Stimulated activated CD8-positive, alpha-beta memory T cell treated with anti-CD3 and anti-CD28 coated beads, Interleukin-7, amount 100 ng/mL, for 24 hours (primary cell): ENCODE measurements at places on chromosomes 13 and 19.

GRCh38 chr13:99868767-99869166 lies 102.8 kb downstream of the ZIC5 start:
- no peak for DNase-seq

- DNase-seq, result no peak
These were observed 1.9 kb downstream of the NAPA start for GRCh38 chr19:47512948-47513319.

GRCh38 chr13:28704919-28705318 lies 13.9 kb downstream of the SLC46A3 start:
- no peak for DNase-seq

GRCh38 chr19:33879818-33880575 lies 83.3 kb downstream of the KCTD15 start:
- DNase-seq, result no peak

- no peak for DNase-seq
These were observed 25.6 kb downstream of the UBXN6 start for GRCh38 chr19:4431808-4432674.

DNA sequence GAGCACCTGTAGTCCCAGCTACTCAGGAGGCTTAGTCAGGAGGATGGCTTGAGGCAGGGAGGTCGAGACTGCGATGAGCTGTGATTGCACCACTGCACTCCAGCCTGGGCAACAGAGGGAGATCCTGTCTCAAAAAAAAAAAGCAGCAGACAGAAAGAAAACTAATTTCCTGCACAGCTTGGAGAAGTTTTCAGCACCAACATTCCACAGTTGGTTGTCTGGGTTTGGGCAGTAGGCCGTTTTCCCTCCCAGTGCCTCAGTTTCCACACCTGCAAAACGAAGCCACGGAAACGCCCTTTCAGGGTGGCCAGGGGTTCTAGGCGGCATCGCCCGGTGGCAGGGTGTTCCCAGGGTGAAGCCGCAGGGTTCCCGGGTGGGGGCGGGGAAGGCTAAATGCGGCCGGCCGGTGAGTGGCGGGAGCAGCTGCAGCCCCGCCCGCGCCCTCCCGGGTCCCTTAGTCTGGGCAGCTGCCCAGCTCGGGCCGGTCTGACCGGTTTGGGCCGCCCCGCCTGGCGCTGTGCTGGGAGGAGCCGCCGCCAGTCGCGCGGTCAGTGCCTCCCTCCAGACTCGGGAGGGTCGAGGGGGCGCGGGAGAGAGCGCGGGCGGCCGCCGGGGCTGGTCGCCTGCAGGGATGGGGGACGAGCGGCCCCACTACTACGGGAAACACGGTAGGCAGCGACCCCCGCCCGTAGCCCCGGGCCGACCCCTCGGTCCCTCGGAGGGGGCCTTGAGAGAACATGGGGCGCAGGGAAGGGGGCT lies at the start of gene SLC44A2:
Gene SLC44A2, plus strand, starts transcription at position 551 of the 759 bp plus-strand sequence. Its CDS starts 81 bp downstream, at position 632.
- DNase-seq, result no peak

DNA sequence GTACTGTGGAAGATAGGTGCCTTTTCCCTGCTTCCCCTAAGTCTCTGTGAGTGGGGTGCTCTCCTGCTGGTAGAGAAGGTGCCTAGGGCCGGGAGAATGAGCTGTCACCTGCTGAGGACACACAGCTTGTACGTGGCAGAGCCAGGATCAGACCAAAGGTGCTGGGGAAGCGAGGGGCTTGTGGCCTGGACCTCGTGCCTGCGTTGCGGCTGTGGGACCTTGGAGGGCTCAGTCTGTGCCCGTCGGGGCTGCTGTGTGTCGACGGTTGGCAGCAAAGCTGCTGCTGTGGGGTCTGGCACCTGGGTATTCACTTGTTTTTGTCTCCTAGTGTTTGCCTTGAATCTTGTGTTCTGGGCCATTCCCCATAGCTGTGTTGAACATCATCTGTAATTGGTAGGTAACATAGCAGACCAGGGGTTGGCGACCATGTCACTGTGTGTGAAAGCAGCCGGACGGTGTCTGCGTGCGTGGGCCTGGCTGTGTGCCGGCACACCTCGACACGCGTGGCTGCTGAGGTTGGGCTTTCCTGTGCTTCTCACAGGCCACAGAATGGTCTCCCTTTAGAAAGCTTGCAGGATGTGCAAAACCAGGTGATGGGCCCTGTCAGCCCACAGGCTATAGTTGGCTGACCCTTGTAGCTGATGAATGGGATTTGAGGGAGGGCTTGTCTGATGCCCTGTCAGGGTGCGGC lies 9.2 kb downstream of the U2AF2 start:
- no peak for DNase-seq

DNA sequence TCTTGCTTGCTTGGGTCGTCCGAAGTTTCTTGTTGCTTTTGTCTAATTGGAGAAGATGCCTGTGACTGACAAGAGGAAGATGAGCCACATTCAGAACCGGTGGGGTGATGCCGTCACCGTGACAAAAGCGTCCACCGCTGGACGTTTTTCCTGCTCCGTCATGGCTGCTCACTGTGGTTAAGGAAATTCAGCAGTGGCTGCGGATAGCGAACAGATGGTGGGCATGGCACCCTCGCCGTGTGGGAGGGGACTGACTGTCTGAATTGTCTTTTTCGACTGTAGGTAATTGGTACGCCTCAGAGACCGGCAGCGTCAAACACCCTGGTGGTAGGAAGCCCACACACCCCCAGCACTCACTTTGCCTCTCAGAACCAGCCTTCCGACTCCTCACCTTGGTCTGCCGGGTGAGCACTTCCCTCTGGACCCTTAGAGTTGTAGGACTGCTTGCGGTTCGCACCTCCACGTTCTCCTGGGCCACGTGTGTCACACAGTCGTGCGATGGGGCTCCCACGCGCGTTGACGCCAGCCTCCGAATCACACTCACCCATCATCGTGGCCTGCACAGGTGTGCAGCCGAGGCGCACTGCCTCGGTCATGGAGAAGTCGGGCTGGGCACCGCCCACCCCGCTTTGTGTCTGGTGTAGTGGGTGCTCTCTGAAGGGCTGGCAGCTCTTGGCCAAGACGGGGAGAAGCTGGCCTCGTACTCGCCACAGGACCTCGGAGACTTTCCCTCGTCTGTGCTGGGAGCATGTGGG lies 26.5 kb downstream of the ATP4B start:
- DNase-seq, result no peak

- DNase-seq, result no peak
These were observed 623.4 kb downstream of the PCDH17 start for GRCh38 chr13:58254943-58255342.

- no peak for DNase-seq
These were observed 729.8 kb upstream of the SLC10A2 start for GRCh38 chr13:103795892-103796478.

GRCh38 chr13:102901056-102901455 lies 55.2 kb downstream of the ERCC5 start:
- DNase-seq, result no peak

DNA sequence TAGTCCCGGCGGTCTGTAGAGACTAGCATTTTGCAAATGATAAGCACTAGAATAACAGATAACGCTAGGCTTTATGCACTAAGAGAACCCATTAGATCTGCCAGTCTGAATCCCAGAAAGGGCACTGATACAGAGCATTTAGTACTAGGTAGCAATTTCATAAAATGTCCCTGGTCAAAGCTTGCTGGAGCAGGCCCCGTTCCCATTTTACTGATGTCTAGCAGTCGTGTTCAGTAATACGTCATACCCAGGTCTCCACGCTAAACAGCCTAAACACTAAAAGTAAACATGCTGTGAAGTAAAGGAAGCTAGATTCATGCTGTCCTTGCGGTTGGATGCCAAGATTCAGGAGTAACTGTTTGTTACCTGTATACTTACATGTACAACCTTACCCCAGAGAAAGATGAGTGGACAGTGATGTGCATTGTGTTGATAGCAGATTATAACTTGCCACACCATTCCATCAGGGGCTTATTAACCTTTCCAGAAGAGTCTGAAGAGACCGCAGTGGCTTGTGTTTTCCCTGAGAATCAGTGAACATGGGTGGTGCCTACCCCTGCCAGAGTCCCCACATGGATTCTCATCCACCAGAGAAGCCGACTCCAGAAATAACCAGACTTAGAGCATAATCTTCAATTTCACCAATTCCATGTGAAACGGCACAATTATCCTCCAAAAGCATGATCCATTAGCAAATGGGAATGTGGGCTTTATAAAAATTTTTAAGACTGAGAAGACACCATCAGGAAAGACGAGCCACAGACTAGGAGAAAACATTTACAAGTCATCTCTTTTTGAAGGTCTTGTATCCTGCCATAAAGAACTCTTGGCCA lies 3.4 kb upstream of the RPS11 start:
- no peak for DNase-seq

DNA sequence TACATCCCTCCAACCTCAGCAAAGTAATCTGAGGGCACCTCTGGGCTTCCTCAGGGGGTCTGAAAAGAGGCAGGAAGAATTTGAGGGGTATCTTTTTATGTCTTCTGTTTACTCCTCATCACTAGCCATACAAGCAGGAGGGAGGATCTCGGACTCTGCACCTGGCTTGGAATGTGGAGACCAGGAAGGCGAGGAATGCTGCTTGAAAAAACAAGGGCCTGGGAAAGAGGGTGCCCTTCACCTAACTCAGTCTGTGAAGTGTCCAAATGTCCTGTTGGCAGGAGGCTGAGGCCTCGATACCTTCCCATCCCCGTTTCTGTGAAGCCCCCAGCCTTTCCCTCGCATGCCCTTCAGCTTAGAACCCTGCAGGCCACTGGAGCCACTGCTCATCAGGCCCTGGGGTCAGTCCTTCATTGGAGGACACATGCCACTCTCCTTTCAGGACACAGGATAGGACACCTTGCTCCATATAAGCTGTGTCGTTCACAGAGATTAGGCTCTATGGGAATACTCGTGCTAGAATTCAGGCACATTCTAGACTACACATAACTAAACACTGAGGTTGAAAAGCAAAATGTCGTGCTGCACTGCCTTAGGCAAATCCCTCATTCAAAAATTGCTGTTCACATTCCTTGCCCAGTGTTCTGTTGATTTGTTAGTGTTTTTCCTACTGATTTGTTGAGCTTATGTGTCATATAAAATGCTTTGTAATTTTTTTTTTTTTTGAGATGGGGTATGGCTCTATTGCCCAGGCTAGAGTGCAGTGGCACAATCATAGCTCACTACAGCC lies 49.7 kb downstream of the ESD start:
- DNase-seq, result no peak

DNA sequence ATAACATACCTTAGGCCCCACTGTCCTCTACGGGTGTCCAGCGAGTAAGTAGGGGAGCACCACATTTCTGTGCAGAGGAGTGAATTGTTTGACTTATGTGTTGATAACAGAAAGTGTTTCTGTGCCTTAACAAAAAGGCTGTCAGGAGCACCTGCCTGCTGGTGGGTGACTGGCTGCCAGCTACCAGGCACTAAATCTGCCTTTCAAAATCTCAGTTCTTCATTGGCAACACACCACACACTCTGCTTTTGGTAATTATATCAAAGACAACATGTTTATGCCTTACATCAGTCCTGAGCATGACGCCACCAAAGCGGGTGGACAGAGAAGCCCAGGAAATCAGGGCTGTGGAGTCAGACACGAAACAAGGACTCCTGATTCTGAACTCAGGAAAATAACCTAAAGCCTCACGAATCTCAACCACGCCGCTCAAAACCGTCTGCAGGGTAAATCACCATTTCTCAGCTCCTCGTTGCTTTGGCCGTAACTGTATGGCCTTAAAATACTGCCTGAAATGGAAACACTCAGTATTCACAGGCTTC lies 105.2 kb upstream of the SOX1 start:
- no peak for DNase-seq

DNA sequence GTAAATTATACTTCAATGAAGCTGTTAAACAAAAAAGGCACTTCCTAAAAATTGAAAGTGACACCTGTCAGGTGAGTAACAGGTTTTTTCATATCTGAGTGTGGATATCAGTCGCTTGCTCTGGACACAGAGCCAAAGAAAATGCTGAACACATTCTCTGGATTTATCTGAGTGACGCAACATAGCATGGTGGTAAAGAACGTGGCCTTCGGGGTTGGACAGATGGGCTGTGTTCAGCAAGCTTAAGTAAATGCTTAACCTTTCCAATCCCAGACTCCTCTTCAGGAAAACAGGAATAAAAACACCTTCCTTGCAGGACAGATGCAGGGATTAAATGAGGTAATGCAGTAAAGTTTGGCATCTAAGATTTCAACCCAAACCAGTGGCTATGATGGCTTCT lies 132.0 kb downstream of the FOXO1 start:
- no peak for DNase-seq

- DNase-seq, result no peak
These were observed 4.8 kb downstream of the ADPRHL1 start for GRCh38 chr13:113448545-113448884.

- DNase-seq, result no peak
These were observed 6.7 kb downstream of the CLEC11A start for GRCh38 chr19:50729894-50730293.

- DNase-seq, result no peak
These were observed 1306.0 kb upstream of the SLC10A2 start for GRCh38 chr13:104372095-104372655.

GRCh38 chr13:32969516-32969941 lies 46.7 kb upstream of the KL start:
- no peak for DNase-seq

DNA sequence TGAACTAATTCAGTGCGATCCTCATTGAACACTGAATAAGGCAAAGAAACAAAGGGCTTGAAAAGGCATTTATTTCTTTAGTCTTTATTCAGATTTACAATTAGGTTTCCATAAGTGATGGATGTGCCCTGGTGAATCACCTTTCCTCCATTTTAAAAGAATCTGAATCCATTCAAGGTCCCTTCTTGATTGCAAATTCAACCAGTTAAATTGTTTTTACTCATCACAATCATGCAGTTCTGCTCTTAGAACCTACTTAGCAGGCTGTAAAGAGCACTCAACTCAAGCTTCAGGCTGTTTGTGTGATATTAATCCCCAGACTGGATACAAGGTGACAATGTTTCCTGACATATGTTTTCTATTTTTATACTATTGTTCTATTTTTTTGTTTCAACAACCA lies 321.0 kb downstream of the TBC1D4 start:
- DNase-seq, result no peak

DNA sequence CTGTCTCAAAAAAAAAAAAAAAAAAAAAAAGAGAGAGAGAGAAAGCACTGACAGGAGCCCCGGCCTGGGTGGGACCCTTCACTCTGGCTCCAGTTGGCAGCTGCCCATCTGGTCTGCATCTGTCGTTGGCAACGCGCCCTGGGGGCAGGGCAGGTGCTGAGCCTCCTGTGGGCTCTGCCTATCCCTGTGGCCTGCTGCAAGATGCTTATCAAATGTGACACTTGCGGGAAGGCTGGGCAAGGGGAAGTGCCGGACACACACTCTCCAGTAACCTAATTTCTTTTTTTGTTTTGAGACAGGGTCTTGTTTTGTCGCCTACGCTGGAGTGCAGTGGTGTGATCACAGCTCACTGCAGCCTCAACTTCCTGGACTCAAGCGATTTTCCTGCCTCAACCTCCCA lies 10.7 kb upstream of the KPTN start:
- DNase-seq, result no peak
